ENCODE measurements at places on chromosomes 11 and 22.

DNA sequence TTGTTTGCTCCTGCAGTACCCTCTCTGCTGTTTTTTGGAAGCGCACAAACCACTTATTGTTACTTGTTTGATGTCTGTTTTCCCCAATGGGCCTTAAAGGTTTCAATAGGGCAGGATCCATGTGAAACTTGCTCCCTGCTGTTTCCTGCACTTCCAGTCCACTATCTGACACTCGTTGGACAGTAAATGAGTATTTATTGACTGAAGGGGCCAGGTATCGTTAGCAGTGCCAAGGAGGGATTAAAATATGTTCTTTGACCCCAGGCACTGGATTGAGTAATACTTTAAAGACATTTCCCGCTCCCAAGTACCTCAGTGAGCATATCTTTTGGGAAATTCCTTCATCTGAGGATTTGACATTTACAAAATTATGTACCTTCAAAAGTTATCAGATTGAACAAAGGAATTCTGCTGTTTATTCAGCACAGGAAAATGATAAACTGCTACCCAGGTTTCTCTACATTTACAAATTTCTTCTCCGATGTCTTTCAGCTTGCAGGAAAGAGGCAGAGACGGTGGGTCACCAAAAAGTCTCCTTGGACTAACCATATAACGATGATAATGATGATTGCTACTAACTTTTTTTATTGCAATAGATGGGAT, 23.3 kb upstream of the OR9Q2 start:
- DNase-seq = no peak

GRCh38 chr11:44857490-44858090, 93.1 kb downstream of the TP53I11 start:
- no peak for DNase-seq

DNA sequence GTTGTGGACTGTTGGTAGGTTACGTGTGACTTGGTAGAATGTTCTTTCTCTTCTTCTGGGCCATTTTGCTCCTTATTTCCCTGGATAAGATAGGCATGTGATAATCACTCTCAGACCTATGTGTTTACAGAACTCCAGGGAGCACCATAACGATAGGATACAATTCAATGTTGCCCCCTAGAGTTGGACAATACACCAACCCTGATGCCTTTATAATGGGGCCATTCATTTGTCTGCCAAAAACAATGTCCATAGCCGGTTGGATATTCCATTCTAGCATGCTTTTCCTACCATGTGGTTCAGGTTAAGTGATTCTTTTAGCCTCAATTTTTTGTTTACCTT, 60.5 kb downstream of the APIP start:
- no peak for DNase-seq

- no peak for DNase-seq
Measured at GRCh38 chr11:26344647-26345046, 12.7 kb downstream of the ANO3 start.

- DNase-seq = no peak
Measured at GRCh38 chr11:14454861-14455632, 44.6 kb downstream of the COPB1 start.

DNA sequence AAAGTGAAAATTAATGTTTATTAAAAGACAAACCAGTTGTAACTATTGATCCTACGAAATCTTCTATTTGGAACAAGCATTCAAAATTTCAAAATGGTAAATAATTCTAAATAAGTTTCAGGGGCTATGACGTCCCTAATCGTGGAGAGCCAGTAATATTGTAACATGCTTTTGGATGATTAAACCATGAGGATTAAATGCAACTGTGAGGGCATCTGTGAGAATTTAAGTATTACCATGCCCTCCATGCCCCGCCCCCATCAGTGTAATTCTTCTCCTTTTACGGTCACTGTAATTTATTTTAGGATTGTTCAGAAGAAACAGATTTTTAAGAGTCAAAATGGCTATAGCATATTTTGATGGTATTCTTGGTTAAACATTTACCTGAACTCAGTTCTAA, 133.2 kb downstream of the APOL5 start:
- DNase-seq = no peak

- DNase-seq = no peak
Measured at GRCh38 chr22:37500745-37501609, 14.8 kb upstream of the MFNG start.

DNA sequence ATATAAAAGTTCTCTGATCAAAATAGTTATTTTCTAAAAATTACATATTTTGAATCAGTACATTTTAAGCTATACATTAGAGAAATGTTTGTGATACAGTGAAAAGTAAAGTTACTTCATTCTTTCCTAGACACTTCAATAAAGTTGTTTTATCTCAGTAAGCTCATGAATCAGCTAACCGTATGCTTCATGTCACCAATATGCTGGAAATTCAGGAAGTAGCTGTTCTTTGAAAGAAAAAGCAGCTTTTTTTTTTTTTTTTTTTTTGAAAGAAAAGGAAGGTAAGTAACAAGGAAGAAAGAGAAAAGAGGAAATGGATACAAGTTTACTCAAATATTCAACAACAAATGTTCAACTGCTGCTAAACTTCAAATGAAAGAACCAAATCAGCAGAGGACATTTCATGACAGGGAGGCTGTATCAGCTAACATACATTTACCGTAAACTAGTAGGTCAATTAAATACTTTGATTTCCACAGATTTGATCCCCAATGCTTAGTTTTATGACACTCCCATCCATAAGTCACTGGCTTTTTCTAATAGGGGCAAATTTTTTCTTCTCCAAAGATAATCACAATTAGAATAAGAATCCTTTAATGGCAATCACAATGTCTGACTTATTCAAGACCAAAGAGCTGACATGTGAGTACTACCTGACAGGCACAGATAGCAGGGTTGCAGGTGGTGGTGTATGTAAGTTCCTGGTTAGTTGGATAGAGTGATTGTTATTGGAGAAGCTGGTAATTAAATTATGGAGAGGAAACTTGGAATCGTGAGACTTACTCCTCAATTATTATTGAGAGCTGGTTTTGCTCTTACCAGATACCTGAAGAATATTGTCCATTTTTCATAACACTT, 754 bp downstream of the OR52A1 start:
- no peak for DNase-seq

- no peak for DNase-seq
Measured at GRCh38 chr11:8697054-8697453, 14.5 kb downstream of the RPL27A start.

DNA sequence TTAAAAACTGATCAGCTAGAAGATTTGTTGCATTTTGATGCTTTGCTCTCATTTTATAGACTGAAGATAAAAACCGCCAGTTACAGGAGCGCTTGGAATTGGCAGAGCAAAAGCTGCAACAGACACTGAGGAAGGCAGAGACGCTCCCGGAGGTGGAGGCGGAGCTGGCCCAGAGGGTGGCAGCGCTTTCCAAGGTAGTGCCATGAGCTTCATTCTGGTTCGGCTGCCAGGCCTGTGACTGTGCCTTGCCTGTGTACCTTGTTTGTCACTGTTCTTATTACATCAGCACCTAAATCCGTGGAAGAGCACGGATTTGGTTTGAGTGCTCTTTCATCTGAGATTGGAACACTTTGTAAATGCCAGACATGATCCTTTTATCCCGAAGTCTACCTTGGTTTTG, 61.4 kb downstream of the PPFIA1 start:
- no peak for DNase-seq

- DNase-seq = no peak
Measured at GRCh38 chr11:70788248-70789022, 390.1 kb downstream of the CTTN start.

- no peak for DNase-seq
Measured at GRCh38 chr22:22375576-22376351, 131.2 kb downstream of the VPREB1 start.

GRCh38 chr11:76237914-76238313, 31.6 kb upstream of the WNT11 start:
- DNase-seq = no peak

- no peak for DNase-seq
Measured at GRCh38 chr11:78733031-78733430, 158.4 kb upstream of the NARS2 start.

DNA sequence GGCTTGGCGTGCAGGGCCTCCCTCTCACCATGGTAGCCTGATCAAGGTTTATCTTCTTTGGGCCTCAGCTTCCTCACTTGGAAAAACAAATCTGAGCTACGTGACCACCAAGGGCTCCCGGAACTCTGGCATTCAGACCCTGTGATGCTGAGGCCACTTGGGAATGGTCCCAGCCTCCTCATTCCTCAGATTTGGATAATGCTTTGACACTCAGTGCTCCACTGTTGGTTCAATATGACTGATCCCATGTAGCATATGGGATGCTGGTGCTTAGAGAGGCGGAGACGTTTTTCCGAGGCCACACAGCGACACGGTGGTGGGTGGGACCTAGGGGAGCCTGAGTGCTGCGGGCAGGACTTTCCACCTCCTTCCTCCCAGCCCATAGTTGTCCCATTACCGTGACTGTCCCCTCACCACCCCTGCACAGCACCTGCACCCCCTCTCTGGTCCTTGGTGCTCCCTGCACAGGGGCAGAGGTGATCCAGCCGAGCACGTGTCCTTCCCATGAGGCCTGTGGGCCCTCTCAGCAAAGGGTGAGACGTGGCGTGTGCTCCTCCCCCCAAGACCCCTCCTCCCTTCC, 23.1 kb downstream of the MB start:
- DNase-seq = no peak

DNA sequence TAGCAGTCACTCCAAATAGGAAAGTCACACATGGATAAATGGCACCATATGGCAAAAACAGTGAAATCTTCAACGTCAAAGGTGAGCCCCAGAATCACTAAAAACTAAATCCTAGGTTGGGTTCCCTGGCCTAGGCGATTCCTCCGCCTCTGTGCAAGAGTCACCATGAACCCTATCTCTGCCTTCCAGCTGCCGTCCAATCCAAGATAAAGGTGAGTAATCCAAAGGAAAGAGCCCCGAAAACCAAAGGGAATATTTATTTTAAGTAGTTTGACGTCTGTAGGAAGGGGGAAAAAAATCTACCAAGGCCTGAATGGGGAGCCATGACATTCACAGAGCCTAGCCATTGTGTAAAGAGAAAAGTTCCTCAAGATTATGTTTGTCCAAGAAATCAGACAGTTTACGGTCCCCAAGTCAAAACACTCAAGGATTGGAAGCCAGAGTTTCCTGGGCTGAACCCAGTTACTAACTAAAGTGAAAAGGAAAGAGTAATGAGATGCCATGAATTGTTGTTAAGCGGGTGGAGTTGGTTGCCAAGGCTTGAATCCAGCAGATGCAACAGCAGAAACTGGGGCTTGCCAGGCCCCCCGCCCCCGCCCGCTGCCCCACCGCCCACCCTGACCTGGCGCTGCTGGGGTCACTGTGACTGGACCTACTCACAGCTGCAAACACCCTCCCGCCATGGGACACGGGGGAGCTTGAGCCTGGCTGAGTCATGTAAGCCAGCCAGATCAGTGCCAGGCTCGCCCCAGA, 39.7 kb upstream of the ETS1 start:
- DNase-seq = no peak

DNA sequence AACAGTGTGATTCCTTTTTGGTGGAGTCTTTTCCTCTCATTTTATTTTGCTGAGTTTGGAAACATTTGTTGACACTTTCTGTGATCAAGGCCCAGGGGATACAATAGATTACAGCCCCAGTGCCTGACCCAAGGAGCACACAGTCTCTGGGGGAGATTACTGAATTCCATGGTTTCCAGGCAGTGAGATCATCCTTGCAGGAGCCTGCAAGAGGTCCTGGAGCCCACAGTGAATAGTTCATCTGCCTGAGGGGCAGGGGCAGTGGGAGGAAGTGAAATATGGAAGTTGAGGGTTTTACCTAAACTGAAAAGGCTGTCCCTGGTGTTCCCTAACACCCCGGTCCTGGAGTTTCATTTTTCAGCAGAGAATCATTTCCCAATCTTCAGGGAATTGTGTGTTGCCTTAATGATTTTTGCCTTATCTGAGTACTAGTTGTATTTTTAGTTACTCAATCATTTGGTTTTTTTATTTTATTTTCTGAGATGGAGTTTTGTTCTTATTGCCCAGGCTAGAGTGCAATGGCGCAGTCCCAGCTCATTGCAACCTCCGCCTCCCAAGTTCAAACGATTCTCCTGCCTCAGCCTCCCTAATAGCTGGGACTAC, 7.7 kb downstream of the CCS start:
- no peak for DNase-seq

DNA sequence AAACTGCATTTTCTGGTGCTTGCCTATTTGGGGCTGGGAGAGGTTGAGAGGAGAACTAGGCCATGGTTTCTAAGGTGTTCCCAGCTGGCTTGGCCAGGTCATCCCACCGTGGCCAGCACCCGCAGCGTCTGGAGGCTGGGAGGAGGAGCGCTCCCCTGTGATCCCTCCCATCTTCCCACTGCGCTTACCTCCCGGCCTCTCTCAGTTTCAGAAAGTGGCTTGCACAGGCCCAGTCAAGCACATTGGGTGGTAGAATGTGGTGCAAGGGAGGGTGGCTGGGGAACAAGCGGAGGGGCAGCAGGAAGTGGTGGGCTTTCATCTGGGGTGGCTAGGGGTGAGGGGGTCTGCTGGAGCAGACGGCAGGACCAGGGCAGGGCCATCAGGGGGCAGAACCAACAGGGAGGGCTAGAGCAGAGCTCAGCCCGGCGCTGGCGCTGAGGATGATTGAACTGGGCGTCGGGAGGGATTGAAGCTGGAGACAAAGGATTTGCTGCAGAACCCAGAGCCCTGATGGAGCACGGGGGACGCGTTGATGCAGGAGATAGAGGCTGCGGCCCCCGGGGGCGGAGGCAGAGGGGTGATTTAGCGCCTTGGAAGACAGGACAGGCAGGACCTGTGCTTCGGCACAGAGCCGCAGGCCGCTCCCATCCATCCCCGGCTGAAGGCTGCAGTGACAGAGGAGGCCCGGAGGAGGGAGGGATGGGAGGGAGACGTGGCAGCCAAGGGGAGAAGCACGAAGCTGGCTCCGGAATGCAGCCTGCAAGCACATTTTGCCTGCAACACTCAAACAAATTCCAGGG, 76.0 kb downstream of the TRIM29 start:
- no peak for DNase-seq

DNA sequence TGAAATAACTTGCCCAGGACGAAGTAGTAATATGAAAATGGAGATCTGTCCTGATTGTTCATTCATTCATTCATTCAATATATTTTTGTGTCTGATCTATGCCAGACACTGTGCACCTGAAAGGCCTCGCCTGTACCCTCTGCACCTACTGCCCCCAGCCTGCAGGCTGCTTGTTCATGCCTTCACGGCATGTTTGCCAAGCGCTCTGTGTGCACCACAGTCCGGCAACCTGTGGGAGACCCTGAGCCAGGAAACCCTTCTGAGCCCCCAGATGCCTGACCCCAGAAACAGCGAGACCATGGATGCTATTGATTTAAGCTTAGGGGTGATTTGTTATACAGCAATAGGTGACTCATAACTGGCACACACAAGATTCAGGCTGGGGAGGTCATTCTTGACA, 47.0 kb downstream of the RTL6 start:
- DNase-seq = no peak

- DNase-seq = no peak
Measured at GRCh38 chr11:44776551-44777208, 49.9 kb downstream of the TSPAN18 start.

DNA sequence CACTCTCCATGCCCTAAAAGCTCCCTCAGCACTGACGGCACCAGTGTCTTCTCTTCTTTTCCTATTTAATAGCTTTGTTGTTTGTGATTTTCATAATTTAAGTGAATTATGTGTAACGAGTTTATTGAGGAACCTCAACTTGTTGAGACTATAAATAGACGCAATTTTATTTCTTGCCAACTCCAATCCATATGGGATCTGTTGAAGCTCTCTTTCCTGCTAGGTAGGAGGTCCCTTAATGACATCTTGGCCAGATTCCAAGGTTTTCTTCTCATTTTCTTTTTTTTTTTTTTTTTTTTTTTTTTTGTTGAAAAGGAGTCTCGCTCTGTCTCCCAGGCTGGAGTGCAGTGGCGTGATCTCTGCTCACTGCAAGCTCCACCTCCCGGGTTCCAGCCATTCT, 14.2 kb downstream of the RTL6 start:
- DNase-seq = no peak

- no peak for DNase-seq
Measured at GRCh38 chr11:123174196-123175183, 20.6 kb downstream of the CLMP start.
